ENCODE measurements at places on chromosomes 2 and 18.
A peak's percentile ranks its signal among the peaks of the same experiment; 100 is the strongest.

GRCh38 chr2:43075811-43076585, 150.4 kb downstream of the ZFP36L2 start:
- peak; percentile 51 for DNase-seq

DNA sequence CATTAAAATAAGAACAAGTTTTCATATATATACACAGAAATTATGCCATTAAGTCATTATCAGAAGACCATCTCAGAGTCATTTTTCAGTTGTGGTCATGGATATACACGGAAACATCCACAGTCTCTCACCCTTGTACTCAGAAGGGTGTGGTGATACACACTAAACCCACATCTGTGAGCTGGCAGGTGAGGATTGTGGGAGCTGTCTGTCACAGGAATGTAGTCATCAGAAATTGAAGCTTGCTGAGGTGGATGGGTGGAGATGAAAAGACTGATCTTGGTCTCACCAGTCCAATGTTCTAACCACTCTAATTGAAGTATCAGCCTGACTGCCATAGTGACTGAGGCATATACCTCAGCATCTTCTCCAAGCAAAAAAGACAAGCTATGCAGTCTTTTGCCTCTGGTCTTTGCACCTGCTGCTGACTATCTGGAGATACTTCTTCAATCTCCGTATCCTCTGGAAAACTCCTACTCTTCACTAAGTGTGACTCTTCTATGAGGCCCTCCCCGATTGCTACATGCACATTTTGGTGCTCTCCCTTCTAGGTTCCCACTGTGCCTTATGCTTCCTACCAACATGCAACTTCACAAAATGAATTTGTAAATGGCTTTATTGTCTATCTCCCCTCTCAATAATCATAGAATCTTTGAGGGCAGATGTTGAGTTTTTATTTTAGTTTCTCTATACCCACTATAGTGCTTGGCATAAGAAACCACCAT, 232.8 kb downstream of the DYM start:
- peak; percentile 83 for DNase-seq

DNA sequence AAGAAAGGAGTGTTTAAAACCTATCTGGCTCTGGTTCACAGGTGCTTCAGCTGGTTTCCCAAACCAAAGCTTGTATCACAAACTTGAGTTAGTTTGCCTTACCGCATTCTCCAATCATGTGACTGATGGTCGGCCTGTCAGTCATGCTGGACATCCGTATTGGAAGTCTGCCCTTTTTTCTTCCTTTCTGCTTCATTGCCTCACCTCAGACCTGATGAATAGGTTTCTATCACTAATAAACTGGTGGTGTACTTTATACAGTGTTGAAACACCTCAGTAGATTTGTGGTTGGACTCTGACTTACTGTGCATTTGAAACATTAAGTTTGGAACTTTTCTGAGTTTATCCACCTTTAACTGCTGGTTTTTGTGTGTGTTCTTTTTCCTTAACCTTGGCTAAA, 84.1 kb downstream of the R3HDM1 start:
- DNase-seq: no peak

- peak; percentile 90 for DNase-seq
Observed at GRCh38 chr2:224278531-224278930, 123.4 kb downstream of the FAM124B start.

DNA sequence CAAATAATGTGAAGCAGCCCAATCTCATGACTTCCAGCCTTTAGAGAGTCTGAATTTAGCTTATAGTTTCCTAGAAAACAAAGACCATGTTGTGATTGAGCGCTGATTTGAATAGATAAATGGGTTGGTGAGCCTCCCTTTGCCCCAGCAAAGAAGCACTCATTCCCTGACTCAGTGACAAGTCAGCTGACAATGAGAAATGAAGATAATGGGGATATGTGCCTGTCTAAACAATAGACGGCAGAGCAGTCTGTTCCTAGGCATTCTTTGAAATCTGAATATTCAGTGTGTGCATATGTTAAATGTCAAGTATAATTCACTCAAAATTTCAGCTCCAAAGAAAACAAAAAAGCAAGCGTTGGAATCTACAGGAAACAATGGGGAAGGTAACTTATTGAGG, 34.8 kb upstream of the LINC00305 start:
- no peak for DNase-seq

DNA sequence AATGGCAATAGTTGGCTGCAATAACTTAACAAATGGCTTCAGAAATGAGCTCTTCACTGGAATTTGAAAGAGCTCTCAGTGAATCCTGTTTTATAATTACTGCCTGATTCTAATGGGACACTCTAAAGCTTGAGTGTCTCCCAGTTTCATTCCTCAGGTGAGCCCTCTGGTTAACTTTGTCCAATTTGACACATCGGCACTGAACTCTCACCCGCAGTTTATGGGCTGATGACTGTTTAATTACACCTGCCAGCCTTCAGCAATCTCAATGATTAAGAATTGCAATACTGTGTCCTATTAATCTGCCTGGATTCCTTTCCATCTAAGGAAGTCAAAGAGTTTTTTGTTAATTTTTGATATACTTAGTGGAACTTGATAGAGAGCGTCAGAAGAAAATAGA, 110.7 kb upstream of the NABP1 start:
- no peak for DNase-seq
